ENCODE measurements at places on chromosomes 6 and 20.

GRCh38 chr6:94071835-94072234 is 652.5 kb upstream of the EPHA7 start:
- no peak for DNase-seq

- no peak for DNase-seq
These were observed 41.7 kb downstream of the MOCS1 start for GRCh38 chr6:39892490-39893129.

- DNase-seq, result no peak
These were observed 72.9 kb downstream of the TSBP1 start for GRCh38 chr6:32298632-32299336.

DNA sequence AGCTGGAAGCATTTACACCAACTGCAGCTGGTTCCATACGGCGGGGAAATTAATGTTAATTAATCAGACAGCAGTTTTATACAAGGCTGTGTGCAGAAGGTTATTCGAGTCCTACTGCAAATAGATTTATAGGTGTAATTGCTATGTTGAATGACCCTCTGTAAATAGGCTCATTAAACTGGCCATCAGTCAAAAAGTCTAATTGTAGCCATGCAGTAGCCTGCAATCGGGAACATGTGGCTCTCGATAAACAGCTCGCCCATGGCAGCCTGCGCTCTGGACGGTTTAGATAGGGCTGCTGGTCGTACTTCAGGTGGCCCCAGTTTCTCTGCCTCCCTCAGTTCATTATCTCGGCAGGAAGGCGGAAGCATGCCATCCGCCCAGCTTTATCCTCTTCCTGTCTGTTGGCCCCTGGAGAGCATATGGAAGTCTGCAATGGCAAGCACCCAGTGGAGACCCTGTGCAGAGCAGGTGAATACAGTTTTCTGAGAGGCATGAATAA is 143.2 kb downstream of the MBOAT1 start:
- DNase-seq, result no peak

- DNase-seq, result no peak
These were observed 25.0 kb downstream of the CYB5R4 start for GRCh38 chr6:83884523-83884922.

- no peak for DNase-seq
These were observed 54.4 kb downstream of the BMP7 start for GRCh38 chr20:57211908-57212533.

- no peak for DNase-seq
These were observed 12.8 kb upstream of the CCDC167 start for GRCh38 chr6:37512400-37513011.

DNA sequence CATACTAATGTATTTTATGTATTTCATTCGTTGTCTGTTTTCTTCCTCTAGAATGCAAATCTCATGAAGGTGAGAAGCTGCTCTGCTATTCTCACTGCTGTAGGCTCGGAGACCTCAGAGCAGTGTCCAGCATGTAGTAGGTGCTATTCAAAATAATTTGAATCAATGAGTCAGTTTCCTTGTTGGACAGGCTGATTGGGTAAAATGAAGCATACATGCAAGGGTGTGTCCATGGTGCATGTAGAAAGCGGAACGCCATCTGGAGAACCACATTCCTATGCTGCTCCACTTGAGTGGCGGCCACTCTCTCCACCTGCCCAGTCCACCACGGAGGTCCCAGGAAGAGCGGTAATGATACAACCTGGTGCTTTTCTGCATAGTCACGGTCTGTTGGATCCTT is 412.1 kb downstream of the QKI start:
- DNase-seq, result no peak

GRCh38 chr20:25046181-25046641 is 11.7 kb downstream of the ACSS1 start:
- DNase-seq, result no peak

DNA sequence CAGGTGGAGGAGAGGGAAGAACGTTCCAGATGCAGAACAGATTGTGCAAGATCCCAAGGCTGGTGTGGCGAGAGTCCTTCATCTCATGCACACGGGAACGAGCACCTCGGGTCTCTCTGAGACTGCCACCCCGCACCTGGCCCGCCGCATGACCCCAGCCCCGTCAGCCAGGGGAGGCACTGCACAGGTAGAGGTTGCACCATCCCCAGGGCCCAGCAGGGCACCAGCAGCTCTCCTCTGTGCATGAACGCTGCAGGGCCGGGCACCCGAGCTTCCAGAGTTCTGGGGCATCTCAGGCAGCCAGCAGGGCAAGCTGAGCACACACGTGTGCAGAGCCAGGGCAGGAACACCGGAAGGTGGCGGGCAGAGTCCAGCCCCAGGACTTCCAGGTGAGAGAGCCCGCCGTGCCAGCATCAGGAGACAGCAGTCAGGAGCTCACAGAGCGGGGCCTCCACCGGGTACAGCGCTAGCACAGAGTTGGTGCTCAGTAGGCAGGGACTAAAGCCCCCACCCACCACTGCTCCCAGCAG is 193.2 kb downstream of the TAF4 start:
- no peak for DNase-seq

GRCh38 chr6:2259574-2259973 is 14.2 kb upstream of the GMDS start:
- no peak for DNase-seq

- no peak for DNase-seq
These were observed 34.6 kb downstream of the PPARD start for GRCh38 chr6:35377002-35377401.

GRCh38 chr6:108766886-108767285 is 81.3 kb upstream of the ARMC2 start:
- no peak for DNase-seq

DNA sequence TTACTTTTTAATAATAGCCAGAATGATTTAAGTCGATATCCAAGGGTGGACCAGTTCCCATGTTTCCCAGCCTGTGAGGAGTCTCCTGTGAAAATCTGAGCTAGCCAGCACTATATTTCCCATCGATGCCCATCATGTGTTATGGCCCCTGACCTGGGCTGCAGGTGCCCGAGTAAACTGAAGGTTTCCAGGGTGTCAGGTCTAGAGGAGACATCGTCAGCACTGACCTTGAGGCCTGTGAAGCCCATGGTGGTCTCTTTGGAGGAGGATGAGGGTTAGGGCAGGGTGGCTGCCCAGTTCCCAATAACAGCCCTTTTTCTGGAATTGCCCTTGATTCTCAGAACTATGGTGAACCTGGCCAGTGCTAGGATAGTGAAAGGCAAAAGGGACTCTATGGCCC is 63.0 kb upstream of the TOP1 start:
- DNase-seq, result no peak

DNA sequence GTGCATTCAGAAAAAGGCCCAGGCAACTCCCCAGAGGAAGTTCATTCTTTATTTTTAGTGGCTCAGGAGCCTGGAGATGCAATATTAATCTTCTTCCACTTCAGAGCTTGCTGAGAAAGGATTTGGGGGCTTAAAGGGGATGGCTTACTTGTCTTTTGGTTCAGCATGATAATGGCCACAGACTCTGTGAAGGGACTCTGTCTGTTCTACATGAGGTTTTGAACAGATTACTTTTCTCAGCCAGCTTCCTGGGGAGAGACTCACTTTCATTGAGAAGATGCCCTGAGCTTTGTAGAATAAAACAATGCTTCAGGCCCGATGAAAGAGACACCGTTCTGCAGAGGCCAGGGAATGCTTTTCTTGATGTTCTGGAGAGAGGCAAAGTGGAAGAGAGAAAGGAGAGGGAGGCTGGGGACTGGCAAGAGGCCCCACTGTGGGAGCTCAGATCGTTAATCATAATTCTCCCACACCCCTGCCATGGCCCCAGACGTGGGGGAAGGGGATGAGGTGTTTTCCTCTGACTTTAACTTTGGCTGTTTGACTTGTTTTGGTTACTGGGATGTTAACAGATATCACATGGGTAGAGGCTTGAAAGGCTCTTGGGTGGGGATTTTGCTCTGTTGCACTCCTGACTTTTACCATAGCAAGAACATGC is 19.1 kb downstream of the SCP2D1 start:
- DNase-seq, result no peak

DNA sequence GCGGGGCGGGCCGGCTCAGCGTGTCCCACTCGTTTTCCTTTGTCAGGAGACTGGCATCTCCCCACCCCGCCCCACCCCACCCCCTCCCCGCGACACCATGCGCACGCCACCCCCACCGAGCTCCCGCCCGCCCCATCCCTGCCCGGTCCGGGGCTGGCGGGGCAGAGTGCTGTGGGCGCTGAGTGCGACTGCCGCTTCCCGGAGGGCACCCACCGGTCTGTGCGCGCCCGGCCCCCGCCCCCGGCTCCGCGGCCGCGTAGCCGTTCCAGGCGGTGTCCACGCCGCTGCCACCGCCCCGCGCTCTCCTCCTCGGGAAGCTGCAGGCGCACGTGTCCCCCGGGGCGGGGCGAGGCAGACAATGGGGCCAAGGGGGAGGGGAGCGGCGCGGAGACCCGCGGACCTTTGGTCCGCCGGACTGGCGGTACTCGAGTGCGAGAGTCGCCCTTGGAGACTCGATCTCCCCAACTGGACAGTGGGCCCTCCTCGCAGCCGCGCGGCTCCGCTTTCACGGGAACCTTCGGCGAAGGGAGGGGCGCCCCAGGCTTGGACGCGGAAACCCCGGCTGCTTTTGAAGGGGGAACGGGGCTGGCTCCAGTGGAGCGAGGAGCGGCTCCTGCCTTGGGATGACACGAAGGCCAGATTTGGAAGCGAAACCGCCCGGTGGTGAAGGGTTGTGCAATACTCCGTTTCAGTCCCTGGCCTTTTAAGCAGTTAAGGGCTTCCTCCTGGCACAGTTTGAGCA is 1.0 kb upstream of the SYNCRIP start:
- DNase-seq, result peak; percentile 57

DNA sequence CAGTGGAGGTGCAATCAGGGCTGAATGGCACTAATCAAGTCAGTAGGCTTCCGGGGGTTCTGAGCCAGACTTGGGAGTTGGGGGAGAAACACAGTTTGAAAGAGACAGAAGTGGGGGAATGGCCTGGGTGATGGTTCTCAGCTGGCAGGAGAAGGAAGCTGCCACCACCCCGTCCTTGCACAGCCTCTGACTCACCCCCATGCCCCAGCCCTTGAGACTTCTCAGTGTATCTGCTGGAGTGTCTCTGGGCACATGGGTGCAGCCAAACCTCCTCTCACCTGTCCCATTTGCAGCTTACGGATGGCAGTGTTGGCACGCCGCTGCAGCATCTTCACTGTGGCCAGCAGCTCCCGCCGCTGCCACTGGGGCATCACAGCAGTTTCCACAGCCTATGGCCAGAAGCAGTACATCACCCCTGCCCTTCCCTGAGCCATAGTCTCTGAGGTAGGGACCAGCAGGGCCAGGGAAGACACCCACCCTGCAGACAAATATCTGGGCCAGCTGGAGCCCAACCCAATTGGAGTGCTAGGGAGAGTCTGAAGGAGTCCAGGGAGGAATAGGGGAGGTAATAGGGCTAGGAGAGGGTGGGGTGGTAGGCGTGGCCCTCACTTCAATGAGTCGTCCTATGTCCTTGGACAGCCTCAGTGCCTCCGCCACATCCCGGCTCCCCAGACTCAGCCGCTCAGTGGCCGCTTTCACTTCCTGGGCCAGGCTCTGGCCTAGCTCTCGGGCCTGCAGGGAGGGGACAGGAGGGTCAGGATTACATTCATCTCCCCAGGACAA is 11.2 kb downstream of the AARS2 start:
- DNase-seq, result no peak

DNA sequence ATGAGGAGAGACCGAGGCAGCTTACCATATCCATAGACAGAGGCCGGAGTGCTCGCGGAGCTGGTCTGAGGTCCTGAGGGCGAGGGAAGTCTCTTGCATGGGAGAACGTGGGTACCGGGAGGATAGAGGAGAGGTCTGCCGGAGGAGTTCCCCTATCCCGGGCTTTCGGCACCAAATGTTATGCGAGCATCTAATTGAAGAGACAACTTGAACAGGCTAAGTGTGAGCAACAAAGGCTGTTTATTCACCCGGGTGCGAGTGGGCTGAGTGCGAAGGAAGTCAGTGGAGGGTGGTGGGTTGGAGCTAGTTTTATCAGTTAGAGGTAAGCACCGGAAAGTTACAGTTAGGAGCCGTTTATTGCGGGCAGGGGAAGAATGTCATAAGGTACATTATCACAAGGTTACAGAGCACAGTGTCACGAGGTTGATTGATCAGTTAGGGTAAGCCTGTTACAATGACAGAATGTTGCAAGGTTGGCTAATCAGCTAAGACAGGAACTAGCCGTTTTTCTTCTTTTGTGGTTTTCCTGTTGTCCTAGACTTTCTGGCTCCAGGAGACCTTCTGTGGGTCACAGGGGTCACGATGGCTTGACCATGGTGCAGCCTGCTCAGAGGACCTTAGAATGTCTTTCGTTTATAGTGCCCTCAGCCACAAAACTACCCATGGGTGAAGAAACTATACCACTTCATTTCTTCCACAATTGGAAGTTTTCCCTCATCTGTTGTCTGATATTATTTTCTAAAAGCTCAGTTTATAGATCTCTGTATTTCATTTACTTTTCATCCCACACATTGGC is 746.0 kb upstream of the ADGRB3 start:
- DNase-seq, result no peak

DNA sequence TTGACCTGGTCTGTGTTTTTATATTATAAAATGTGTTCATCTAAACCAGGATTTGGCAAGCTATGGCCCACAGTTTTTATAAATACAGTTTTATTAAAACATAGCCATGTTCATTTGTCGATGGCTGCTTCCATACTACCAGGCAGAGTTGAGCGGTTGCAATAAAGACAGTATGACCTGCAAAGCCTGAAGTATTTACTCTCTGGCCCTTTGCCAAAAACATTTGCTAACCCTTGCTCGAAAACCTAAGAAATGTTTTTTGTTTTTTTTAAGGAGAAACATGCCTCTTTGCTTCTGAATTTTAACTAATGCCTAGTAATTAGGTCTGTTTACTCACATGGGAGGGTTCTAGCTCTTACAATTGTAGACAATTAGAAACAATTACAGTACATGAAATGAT is 67.4 kb upstream of the SMIM28 start:
- no peak for DNase-seq

DNA sequence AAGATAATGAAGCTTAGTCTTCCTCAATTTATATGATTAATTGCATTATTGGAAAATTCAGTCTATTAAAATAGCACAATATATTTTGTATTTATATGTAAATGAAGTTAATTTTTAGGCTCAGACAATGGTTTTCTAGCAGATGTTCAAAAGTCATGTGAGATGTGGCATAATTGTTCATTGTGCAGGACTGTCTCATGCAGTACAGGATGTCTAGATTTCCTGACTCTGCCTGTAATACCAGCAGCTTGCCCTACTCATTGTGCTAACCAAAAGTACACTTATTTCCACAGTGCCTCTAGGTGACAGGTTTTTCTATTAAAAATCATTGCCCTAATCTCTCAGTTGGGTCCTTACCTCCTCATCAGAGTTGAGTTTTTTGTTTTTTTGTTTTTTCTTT is 12.4 kb downstream of the RALGAPB start:
- no peak for DNase-seq

- DNase-seq, result no peak
These were observed 467.2 kb upstream of the ZNF337 start for GRCh38 chr20:26163890-26164289.

Data from activated CD4-positive, CD25-positive, alpha-beta regulatory T cell (primary cell).